Stimulated activated CD8-positive, alpha-beta memory T cell treated with anti-CD3 and anti-CD28 coated beads, Interleukin-7, amount 100 ng/mL, for 4 hours (primary cell): ENCODE measurements at places on chromosomes 4 and X.

DNA sequence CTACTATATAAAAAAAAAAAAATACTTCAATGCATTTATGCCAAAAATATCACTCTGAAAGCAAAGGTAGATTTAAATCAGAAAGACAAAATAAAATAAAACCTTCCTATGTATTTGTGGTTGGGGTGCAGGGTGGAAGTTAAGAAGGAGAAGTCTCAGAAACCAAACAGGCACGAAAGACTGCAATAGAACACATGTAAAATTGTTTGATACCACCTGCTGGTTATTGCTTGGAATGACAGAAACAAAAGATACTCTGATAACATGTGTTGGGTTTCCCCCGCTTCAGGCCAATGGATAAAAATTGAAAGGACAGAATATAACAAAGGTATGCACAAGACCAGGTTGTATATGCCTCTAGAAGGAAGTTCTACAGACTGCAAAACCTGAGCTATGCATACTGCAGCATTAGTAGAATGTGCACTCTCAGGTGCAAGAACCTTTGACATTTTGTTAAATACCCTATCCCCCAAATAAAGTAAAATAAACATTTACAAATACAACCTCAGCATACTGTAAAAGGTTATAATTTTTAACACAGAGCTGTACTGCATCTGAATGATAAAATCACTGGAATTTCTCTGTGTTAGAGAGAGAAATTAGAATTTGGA is 118.8 kb downstream of the GABRA2 start:
- DNase-seq, result no peak

DNA sequence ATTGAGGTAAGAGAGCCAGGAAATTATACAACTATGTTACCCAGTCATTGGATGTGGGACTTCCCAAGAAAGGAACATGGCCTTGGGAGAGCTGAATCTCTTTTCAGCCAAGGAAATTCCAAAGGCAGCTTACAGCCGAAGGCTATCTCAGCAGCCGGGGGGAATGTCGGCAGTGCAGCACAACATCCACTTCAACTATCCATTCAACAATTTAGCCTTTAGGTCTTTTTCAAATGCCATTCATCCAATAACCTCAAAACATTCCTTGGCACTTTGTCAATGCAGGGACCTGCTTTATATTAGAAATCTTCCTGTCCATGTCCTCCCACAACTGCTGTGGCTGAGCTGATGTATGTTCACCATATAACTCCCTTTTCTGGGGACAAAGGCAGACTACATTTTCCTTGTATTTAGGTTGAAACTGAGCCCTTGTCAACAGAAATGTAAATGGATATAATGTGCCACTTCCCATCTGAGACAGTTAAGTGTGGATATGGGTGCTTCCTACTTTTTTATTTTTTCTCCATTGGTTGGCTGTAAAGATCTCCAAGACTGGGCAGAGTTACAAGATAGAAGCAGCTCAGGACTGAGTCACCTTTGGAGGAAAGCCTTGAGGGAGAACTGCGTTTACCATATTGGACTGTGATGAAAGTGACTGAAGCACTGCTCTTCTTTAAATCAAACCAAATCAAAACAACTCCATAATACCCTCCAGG is 94.8 kb downstream of the GPRIN3 start:
- DNase-seq, result no peak

- DNase-seq, result no peak
These were observed 7.9 kb downstream of the SLC4A4 start for GRCh38 chr4:71346710-71347109.

DNA sequence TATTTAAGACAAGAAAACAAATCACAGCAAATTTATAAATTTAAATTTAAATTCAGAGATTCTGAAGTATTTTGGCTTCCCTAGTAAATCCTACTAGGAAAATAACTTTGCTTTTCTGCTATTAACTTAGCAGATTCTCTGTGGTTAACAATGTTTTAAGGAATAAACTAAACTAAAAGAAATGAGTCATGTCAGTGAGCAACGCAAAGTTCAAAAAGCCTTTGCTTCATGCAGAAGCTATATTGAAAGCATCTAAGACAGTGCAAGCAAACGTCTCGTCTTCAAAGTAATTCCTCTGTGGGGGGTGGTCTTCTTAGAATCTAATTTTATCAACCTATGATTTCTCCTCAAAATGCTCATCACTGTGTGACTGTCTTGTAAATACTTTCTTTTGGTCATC is 30.1 kb downstream of the GABRB1 start:
- no peak for DNase-seq

GRCh38 chr4:38099908-38100407 is 139.8 kb downstream of the PTTG2 start:
- no peak for DNase-seq

DNA sequence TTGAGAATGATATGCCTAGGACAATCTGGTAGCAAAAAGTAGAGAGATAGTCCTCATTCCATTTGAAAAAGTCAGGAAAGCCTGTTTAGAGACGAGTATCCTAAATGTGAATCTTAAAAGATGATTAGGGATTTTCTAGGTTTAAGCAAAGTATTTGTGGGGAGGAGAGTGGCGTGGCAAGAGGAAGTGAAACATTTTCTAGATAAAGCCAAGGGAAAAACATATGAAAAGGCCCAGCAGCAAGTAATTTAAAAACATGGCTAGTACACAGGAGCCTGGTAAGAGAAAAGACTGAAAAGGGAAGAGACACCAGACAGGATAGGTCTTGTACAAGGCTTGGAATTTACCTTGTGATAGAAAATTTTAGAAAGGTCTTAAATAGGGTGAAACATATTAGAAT is 45.9 kb downstream of the CORIN start:
- DNase-seq, result no peak

DNA sequence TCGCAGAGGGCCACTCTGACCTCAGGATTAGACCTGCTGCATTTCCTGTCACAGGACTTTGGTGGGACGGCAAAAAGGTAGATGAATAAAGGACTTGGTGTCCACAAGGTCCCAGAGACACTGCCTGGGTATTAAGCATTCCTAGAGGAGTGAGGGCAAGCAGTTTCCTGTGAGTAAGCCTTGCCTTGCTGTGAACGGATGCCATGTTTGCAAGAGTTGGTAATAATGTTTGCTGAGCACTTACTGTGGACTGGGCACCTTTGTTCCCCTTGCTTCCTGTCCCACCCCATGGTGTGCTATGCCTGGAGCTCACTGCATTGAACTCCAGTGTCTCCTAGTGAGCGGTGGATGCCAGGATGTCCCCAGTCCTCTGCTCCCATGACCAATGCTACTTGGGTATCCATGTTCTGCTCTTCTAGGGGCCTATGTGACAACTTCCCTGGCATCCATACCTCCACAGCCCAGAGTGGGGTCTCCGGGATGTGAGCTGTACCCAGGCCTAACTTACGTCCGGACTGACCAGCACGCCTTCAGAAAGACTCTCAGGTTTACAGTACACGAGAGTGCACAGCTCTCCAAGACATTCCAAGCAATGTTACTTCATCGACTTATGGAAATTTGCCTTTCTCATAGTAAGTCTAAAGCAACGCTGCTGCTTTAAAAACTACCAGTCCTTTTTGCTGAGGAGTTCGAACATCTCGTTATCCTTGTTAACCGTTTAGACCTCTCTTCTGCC is 95.5 kb upstream of the MSX1 start:
- no peak for DNase-seq

- no peak for DNase-seq
These were observed 29.3 kb downstream of the DAPP1 start for GRCh38 chr4:99845708-99846469.

DNA sequence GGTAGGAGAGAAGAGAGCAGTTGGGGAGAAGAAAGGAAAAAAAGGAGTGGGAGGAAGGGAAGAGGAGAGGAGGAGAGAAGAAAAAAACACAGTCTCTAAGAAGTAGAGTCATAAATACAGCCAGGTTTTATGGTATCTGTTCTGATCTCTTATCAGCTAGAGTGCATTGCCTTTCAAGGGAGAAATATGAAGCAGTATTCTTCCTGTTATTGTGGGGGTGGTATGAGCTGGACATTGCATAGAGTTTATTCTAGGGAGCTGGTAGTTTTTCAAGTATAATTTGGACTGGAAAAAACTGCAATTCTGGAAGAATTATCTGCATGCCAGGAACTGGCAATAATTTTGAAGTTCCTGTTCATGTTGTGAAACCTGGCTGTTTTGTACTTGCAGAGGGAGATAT is 54.9 kb upstream of the TAB3 start:
- no peak for DNase-seq

DNA sequence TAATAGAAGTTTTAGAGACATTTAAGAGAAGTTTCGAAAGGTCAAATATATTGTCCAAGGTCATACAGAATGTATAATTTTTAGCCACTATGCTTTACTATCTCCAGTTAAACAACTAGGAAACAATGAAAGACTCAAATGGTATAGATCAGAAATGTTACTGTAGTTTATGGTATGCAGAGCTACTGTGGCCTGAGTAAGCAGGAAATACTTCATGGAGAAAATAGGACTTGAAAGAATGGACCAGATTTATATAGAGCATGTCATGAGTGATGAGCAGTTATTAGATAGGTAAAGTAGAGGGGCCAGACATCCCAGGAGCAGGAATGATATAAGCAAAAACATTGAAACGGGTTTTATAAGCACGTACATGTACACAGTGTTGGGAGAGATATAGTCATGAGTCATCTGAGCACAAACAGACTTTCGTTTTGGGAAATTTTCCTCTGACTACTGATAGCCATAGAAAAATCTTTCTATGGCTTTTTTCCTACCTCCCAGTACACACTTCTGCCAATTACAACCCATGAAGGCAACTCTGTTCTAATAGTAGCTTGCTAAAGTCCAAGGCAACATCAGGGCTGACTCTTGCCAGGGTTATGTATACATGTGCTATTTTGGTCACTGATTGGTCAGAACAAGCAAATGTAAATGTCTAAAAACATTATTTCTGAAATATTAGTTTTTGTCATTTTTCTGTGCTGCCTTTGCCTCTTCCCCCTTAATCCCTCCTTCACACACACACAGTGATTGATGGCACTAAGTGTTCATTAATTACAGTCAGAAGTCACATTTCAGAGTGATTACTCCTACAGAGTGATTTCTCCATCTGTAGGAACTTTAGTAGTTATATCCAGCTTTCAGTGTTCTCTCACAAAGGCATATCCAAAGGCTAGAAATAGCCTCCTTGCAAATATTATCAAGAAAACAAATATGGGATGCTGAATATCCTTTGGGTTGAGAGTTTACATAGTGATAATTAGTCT is 198.7 kb downstream of the ENOX2 start:
- DNase-seq, result no peak

- no peak for DNase-seq
These were observed 788.4 kb upstream of the GALNTL6 start for GRCh38 chr4:171024720-171025303.

GRCh38 chr4:95522682-95523530 is 25.9 kb downstream of the UNC5C start:
- DNase-seq, result no peak

DNA sequence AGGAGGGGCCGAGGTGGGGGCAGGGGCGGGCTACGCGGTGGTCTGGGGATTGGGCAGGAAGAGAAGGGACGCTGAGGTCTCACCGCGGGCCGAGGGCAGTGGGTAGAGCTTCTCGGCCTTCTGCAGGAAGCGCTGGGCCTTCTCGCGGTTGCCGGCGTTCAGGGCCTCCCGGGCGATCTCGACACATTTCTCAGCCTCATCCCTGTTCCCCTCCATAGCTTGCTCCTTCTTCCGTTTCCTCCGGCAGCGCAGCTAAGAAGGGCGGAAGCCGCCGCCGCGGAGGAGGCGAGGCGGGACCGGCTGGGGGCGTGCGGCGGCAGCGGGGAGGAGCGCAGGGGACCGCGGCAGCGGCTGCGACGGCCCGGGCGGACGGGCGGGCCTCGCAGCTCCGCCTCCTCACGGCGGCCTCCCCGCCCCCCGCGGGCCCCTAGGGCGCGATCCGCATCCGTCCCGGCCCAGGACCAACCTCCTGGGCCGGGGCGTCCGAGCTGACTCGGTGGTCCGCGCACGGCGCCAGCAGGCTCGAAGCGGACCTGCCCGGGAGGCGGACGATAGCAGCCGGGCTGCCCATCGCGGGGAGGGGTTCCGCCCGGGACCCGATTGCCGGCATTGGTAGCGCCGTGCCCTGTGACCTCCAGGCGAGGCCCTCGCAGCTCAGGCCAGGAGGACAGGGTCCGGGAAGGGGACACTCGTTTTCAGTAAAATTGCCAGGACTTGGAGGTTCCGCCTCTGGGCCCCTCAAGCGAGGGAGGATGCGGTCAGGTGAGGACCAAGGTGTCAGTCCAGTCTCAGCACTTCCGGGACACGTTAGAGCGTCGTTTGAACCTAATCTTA is at the start of gene DNAJB14:
Gene DNAJB14, minus strand, starts transcription at position 263 of the 834 bp plus-strand sequence. Its CDS starts 47 bp downstream, at position 216.
- DNase-seq, result peak; percentile 40

- DNase-seq, result no peak
These were observed 87.7 kb downstream of the SHROOM2 start for GRCh38 chrX:9873952-9874351.

DNA sequence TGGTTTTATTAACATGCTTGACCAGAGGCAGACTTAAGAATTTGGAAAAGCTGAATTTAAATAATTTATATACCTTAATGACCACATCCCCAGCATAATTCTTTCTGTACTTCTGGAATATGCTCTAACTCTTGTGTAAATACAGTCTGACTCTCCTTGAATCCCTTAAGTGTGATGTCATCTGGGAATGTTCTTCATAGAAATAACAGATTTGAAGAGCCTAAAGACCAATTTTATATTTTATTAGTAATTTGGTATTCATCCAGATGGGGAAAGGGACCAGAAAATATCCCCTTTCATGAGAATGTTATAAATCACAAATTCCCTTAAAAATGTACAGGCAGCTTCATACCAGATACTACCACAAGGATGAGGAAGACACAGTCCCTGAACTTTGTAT is 58.3 kb downstream of the KCNIP4 start:
- DNase-seq, result no peak

- no peak for DNase-seq
These were observed 156.0 kb downstream of the COL25A1 start for GRCh38 chr4:109146499-109146898.

DNA sequence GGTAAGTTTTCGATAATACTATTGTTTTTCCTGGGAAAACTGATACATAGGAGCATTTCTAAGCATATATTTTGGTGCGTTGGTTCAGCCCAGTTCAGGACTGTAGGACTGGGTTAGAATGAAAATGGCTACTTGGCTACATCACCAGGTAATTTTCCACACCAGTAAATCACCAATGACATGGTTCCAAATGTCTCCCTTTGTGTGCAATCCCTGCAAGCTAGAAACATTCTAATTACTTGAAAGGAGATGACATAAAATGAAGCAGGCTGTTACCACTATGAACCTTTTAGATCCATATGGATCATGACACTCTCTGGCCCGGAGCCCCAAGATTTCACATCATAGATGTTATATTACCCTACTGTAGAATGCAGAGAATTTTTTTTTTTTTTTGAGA is 577.4 kb upstream of the FTHL17 start:
- DNase-seq, result no peak

DNA sequence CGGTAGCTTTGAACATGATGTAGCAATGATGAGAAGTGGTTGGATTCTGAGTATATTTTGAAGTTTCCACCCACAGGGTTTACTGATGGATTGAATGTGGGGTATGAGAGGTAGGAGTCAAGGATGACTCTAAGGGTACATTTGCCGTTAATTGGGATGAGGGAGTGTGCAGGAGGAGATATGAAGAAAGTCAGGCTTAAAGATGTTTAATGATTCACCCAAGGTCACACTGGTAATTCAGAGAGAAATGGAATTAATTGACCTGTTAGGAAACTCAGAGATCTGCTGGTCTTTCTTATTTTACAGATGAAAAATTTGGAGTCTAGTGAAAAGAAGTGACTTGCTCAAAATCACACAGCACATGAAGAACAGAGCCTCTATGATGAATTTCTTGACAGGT is 390.7 kb downstream of the GBA3 start:
- no peak for DNase-seq

GRCh38 chr4:23631255-23631950 is 258.4 kb downstream of the PPARGC1A start:
- no peak for DNase-seq
